SHP77 treated with DMSO at 0.1 percent for 48 hours (cell line): ENCODE measurements at places on chromosomes 2 and 18.
A peak's percentile ranks its signal among the peaks of the same experiment; 100 is the strongest.

- DNase-seq: no peak
These were observed 104.0 kb downstream of the HIBCH start for GRCh38 chr2:190215620-190216019.

DNA sequence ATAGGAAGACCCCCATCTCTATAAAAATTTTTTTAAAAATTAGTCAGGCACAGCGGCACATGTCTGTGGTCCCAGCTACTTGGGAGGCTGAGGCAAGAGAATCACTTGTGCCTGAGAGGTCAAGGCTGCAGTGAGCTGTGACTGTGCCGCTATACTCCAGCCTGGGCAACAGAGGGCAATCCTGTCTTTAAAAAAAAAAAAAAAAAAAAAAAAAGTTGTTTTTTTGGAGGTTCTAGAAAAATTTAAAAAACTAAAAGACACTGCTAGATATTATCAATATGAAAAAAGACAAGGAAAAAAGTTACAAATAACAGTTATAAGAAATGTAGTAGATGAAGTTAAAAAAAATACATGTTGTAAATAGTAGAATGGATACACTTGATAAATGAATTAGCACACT, 56.1 kb upstream of the C2orf15 start:
- no peak for DNase-seq

GRCh38 chr2:58484221-58484620, 243.1 kb upstream of the FANCL start:
- DNase-seq: no peak

- DNase-seq: no peak
These were observed 94.7 kb upstream of the RPE start for GRCh38 chr2:209907746-209908145.

DNA sequence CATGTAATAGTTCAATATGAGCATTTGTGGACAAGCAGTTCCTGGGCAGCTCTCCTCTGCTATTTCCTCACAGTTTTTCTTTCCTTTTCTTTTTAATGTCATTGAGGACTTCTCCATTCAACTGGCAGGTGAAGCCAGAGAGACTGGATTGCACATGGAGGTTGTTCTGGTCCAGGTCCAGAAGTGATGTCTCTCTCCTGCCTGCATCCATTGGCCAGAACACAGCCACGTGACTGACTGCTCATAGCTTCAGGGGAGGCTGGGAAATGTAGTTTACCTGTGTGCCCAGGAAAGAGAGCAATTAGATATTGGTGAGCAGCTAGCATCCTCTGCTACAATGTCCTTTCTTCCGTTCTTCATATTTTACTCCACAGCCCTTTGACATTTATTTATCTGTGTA, 20.2 kb upstream of the ADAM23 start:
- DNase-seq: no peak

- DNase-seq: no peak
These were observed 321.0 kb upstream of the THSD7B start for GRCh38 chr2:136444323-136444722.

- DNase-seq: no peak
These were observed 218.9 kb downstream of the CYRIA start for GRCh38 chr2:16446706-16447105.

DNA sequence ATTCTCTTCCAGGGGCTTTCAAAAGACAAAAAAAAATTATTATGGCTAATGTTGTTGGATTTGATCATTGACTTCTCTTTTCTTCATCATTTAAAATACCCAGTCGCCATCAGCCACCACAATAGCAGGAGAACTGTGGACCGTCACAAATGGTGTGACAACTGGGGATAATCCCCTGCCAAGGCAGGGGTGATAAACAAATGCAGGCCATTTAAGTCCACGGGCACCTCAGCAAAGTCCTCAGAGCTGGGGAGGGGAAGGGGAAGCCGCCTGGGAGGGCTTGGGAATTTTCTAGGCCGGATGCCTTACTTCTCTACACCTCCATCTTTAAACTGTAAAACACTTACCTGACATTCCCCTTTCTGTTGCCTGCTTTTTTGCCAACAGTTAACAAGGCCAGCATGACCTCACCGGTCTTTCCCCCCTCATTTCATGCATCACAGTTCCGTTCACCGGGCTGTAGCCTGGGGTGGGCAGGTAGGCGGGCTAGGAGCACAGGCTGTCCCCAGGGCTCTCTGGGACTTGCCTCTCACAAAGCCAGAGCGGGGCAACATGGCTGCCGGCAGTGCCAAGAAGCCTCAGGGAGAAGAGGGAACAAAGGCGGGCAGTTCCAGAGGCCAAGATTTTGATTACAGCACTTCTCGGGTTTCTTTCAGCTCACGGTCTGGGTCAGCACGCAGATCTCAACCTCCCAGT, 820.4 kb downstream of the BCL11A start:
- no peak for DNase-seq

- no peak for DNase-seq
These were observed 105.1 kb downstream of the TTC27 start for GRCh38 chr2:32732912-32733472.

- no peak for DNase-seq
These were observed 425.1 kb downstream of the NRXN1 start for GRCh38 chr2:50606860-50607259.

GRCh38 chr2:197255543-197255942, 55.0 kb downstream of the ANKRD44 start:
- no peak for DNase-seq

GRCh38 chr2:219603771-219604170, 6.1 kb downstream of the STK11IP start:
- DNase-seq: no peak

DNA sequence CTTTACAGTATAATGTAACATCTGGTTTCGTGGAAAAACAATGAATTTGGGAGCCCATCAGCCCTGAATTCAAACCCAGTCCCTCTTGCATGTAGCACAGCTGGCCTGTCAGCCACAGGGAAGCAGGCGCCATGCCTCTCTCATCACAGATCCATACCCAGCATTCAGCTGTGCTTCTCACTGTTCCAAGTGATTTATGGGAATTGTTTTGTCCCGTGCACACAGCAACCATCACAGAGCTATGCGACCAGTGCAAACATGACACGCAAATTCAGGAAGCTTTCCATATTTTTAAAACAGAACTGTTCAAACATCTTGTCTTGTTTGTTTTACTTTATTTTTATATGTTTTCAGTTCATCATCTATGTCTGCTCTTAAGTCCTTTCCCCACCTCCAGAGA, 496.1 kb downstream of the EIPR1 start:
- peak; percentile 67 for DNase-seq

- no peak for DNase-seq
These were observed 227.8 kb upstream of the RBBP8 start for GRCh38 chr18:22705328-22705727.

- DNase-seq: no peak
These were observed 37.8 kb downstream of the TCF7L1 start for GRCh38 chr2:85170938-85171475.

GRCh38 chr18:55280503-55280902, 307.5 kb downstream of the TCF4 start:
- DNase-seq: peak; percentile 6

DNA sequence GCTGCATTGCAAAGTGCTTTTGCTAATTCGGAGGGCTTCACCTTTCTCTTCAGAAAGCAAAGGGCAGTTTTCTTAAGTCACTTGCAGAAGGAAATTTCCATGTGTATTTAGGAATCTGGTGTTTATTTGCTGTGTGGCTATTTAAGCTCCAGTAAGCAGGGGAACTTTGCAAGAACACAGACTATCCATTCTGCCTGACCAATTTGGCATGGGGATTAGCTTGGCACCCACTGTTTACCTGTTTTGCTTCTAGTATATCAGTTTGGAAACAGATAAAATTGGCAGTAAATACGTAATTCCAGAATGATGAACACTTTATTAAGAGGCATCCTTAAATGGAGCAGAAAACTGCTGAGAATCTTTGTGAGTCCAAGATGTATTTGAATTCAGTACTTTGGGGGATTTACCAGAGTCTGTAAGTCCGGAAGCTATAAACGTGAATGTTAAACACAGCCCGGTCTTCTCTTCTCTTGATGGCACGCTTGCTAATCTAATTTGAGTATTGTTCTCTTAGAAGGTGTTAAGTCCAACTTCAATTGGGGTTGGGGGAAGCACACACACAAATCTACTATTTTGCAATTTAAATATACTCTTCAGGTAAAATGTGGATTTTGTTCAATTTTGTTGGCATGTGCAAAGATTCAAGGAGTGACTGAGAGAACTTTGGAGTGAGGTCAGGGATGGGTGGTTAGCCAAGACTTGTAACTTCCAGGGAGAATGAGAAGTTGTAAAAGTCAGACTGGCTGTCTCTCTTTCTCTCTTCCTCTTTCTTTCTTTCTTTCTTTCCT, 650 bp downstream of the ACKR3 start:
- DNase-seq: no peak

DNA sequence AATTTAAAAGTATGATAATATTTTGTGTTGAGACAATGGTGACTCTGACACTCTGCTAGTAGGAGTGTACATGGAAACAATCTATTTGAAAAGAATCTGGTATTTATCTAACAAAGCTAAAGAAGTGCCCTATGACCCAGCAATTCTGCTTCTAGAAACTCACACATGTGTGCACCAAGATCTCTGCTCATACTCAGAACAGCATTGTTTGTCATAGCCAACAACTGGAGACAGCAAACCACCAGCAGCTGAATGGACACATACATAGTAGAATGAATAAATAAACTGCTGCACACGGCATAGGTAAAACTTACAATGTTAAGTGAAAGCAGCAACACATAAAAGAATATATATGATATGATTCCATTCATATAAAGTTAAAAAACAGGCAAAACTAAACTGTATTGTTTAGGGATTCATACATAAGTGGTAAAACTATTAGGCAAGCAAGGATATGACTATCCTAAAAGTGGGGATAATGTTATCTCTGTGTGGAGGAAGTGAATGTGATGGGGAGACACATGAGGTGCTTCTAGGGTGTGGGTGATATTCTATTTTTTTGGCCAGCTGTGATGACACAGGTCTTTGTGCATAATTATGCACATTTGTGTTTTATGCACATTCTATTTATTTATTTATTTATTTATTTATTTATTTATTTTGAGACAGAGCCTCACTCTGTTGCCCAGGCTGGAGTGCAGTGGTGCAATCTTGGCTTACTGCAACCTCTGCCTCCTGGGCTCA, 71.1 kb downstream of the RFTN2 start:
- DNase-seq: no peak

- no peak for DNase-seq
These were observed 70.4 kb downstream of the FECH start for GRCh38 chr18:57516056-57516455.
